ENCODE measurements at places on chromosomes 6 and 20.

DNA sequence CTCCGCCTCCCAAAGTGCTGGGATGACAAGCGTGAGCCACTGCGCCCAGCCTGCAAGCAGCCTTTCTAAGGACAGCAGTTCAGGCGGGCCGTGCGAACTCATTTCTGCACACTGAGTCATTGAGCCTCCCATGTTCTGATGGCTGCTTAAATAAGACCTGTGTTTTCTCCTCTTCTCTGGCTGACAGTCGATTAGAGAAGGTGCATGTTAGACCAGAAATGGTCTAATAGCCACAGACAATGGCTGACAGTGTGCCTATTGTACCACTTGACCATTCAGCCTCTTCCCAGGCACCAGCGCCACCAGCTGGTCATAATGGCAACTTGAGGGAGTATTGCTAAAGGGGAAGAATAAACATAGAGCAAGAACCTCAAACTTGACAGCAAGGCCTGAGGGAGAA, 6.2 kb downstream of the CST11 start:
- DNase-seq, result no peak

DNA sequence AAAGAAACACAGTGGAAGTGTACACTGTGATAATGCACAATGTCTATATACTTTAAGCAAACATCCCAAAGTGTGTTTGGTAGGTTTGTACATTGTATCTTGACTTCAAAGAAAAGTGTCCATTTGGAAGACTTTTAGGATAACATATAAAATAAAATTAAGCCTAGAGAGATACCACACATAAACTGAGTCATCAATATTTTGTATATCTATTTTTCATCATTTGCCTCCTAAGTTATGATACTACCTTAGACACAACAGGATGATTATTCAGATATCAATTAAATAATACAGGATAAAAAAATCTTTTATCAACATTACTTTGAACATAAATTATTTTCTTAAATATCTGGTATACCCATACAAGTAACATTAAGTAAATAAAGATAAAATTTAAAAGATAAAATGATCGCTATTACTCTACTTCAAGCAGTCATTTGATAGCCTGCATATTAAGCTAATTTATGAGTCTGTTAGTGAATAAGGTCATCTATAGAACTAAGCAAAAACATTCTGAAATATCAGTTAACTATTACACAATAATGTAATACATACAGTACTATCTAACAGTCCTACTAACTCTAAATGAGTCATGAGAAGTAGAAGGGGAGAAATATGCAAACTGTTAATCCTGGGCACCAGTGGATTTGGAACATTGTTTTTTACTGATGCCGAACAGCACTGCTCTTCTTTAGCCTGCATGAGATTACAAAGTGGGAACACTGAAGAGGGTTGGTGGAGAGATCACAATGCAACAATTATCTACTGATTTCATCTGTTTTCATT, 158.4 kb upstream of the SIM1 start:
- DNase-seq, result peak; percentile 16

DNA sequence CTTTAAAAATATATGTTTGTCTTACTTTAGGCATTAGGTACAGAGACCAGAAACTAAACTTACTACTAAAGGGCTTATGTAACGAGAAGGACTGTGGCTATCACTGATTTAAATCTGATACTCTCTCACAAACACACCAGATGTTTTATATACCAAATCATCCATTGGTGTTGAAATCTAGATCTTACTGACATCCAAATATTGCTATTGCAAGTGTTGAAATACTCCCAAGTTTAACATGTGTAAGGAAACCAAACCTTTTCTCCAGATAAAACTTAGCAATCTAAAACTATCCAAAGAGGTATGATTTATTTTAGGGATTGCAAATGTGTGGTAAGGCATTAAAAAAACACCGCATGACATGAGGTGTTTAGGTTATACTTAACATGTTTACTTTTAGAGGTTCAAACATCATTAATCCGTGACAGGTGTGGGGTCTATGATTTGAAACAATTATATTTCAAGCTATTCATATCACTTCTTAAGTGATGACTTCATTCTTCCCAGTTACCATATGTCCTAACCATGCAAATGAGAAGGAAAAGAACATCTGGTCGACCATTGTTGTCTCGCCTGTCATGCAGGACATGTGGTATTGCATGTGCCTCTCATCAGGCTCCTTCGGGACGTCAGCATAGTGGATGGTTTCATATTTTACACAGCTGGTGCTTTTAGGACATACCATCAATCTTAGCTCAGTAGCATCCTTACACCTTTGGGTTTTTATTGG, 168.3 kb upstream of the SPACA1 start:
- no peak for DNase-seq

- no peak for DNase-seq
These were observed 197.5 kb downstream of the OTOR start for GRCh38 chr20:16945619-16946018.

DNA sequence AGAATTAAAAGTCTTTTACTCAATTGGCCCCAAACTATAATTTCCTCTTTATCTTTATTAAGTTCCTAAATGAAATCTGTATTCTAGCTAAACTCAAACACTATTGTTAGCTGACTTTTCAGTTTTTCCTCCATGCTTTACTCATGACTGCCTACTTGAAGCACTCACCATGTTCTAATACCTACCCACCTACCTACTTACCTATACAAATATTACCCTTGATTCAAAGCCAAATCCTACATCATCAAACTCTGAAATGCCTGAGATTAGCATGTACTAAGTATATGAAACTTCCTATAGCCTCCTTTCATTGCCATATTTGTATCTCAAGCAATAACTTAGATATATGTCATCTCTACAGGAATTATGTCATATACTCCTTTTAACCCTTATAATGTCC, 259.7 kb downstream of the HDGFL1 start:
- DNase-seq, result no peak

- no peak for DNase-seq
These were observed 7.8 kb upstream of the MRPS18A start for GRCh38 chr6:43695215-43695966.

GRCh38 chr6:75418233-75418632, 75.4 kb downstream of the FILIP1 start:
- no peak for DNase-seq

DNA sequence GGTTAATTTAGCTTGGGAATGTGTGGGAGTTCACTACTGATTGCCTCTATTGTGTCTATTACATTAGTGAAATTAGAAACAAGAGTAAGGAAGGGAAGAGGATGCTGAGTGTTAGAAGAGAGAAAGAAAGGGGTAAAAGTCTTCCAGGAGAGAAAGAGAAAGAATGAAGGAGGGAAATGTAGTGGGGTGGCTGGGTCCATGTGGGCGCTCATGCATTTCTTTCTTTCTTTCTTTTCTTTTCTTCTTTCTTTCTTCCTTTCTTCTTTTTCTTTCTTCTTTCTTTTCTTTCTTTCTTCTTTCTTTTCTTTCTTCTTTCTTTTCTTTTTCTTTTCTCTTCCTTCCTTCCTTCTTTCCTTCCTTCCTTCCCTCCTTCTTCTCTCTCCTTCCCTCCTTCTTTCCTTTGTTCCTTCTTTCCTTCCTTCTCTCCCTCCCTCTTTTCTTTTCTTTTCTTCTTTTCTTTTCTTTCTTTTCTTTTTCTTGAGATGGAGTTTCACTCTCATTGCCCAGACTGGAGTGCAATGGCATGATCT, 16.2 kb upstream of the SALL4 start:
- DNase-seq, result no peak

DNA sequence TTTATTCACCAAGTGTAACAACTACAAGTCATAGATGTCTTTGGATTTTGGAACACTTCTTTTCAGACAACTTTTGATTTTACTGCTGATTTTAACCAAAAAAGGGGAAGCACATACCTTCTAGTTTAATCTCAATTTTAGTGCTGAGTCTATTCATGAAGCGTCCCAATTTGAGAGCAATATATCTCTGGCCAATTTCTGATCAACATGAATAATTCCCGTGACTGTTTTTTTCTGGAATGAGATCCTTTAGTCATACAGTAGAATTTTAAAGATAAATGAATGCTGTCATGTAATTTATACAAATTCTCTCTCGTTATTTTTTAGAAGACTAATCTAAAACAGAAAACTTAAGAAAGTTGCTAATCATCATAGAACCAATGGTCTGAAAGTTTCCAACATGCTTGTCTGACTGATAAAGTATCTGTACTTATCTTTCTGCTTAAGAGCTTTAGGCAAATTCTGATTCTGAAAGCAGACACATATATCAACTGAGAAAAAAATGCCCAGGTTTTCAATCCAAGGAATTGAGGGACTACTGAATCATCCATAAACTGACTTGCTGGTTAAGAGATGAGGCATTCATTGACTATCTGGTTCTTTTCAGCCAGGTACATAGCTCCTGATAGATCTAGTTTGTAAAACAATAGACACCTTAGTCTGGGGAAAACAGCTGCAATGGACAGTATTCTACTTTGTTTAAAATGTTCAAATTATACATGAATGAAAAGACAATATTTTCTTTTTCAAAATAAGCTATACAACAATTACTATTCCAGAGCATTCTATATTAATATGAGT, 657.5 kb downstream of the RFPL4B start:
- DNase-seq, result no peak

DNA sequence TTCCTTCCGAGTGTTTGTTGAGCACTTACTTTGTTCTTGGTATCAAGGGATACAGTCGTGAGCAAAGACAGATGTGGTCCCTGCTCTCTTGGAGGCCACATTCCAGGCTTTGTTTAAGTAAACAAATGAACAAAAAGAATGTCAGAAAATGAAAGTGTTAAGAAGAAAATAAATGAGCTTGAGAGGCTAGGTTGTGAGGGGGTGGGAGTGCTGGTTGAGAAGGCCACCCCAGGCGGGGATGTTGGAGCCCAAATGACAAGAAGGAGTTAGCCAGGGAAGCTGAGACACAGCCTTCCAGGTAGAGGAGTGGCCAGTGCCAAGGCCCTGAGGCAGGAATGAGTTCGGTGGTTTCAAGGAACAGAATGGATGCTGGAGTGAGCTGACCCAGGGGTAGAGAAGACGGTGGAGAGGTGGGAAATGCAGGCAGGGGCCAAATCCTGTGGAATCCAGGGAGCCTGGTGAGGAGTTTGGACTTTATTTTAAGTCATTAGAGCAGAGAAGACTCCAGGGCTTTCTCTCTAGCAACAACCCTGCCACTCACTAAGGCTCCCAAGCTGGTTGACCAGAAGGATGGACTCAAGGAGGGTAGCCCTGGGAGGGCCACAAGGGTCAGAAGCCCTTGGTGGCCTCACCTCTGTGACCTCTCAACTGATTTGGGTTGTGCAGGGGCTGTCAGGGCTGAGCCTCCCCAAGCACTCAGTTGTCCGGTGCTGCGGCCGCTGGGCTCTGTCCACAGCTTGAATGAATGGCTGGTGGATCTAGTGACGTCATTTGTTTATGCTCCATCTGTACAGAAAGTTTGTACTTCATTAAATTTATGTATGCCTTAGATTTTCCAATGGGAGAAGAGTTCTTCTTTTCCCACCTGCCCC, 66.0 kb upstream of the STX16 start:
- DNase-seq, result no peak

DNA sequence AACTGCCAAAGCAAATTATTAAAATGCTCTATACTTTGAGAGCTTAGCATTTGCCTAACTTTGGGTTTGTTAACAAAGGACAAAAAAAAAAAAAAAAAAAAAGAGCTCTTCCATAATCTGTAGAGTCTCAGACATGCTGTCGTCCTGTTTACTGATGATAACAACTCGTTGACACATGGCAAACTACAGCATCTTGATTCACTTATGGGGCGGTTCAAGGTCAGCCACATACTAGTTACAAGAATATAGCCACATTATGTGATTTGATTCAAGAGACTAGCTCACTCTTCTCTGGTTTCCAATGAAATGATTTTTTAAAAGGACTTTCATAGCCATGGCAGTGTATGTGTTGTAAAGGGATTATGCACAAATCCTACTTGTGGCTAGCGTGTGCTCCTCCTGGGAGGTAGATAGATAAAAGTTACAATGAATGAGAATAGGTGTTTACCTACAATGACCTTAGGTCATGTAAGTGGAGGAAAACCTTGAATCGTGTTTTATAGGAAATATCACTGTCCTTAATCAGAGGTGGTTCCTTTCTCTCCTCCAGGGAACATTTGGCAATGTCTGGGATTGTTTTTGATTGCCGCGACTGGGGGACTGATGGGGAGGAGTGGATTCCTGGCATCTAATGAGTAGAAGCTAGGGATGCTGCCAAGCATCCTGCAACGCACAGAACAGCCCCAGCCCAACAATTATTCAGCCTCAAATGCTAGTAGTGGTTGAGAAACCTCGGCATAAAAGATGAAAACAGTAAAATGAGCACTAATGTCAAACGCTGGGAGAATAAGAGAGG, 969.2 kb upstream of the SLC35B3 start:
- DNase-seq, result no peak

GRCh38 chr6:56477241-56477640, 165.4 kb downstream of the DST start:
- DNase-seq, result no peak

DNA sequence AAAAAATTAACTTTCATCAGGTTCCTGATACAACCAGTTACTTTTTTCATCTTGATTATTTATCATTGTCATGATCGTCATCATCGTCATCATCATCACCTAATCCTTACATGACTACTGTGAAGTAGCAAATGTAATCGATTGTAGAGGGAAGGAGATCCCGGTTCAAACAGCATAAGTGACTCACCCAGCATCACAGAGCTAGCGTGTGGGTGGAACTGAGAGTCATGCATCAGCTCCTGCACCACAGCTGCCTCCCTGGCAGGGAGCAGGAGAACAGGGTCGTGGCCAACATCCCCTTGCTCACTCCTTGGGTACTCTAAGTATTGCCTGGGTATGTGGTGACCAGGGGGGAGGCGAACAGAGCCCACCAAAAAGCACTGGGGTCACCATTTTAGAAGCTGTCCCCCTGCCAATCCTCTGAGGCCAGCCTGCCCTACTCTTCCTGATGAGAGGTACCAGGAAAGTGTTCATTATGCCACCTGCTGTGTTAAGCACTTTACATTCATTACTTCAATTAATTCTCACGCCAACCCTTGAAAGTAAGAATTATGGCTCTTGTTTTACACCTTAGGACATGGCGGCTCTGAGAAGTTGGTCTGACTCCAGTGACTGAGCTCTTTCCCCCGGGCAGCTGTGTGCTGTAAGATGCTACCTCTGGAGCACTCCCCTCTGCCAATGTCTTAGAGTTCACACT, 425.2 kb downstream of the CD83 start:
- no peak for DNase-seq

GRCh38 chr6:36725581-36725980, 28.0 kb downstream of the RAB44 start:
- no peak for DNase-seq

DNA sequence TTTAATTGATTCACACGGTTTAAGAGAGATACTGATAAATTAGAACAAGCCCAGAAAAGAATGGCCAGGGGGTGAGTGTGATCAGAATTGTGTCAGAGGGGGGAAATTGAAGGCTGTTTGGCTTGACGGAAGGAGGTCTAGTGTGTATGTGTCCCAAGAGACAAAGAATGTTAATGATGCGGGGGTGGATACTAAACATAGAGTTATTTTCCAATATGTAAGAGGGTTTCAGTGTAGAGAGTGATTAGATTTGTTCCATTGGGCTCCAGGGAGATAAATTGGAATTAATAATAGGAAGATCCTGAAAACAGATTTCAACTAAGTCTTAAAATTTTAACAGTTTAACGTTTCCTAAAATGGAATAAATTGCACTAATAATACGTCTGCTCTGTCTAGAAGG, 38.1 kb upstream of the UTRN start:
- no peak for DNase-seq

- DNase-seq, result no peak
These were observed 264.9 kb downstream of the HIVEP2 start for GRCh38 chr6:142679907-142680700.

GRCh38 chr6:74937936-74938335, 267.9 kb downstream of the COL12A1 start:
- DNase-seq, result no peak

Data from AG09309 (cell line).